Neural crest cell (in vitro differentiated cells): ENCODE measurements at places on chromosomes 1 and 21.

DNA sequence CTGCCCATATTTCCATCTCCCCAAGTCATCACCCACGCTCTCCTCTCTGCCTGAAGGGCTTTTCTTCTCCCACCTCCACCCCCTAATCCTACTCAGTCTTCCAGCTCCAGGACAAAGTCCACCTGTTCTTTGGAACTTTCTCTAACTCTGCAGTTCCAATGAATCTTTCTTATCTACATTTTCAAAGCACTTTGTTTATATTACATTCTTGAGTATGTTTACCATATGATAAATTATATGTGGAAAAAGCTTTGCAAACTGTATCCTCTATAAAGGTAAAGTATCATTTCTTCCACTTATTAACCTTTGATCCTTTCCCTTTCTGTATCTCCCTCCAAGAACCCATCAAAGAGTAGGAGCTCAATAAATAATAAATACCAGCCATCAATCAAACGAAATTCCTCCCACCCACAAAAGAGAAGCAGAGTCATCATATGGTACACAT is 39.7 kb downstream of the TTC13 start:
- no peak for DNase-seq

DNA sequence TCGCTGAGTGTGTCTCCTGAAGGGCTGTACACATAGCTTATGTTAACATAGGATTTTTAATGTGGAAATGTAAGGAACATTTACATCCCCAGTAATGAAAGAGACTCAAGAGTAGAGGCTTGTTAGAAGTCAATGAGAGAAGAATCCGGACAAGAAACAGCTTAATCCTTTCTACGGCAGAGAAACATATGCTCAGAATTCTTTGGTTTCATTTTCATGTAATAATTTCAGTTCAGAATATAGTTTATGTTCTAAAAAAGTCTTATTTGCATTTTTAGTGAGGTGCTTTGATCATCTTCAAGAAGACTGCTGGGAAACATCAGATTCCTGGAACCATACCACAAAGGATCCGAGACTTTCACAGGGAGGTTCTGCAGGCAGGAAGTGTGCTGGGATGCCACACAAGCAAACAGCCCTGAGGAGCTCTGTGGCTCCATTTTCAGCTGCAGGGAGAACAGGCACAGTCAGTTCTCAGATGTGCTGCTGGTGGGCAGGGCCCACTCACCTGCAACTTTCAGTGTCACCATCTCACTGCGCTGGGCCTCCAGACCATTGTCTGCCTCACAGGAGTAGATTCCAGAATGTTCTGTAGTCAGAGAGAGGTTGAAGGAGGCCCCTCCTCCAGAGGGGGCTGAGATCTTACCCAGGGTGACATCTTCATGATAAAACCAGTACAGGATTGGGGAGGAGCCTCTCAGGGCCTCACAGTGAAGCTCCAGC is 28.4 kb downstream of the FCRL5 start:
- no peak for DNase-seq

GRCh38 chr1:183827801-183828200 is 22.9 kb downstream of the RGL1 start:
- DNase-seq = no peak

DNA sequence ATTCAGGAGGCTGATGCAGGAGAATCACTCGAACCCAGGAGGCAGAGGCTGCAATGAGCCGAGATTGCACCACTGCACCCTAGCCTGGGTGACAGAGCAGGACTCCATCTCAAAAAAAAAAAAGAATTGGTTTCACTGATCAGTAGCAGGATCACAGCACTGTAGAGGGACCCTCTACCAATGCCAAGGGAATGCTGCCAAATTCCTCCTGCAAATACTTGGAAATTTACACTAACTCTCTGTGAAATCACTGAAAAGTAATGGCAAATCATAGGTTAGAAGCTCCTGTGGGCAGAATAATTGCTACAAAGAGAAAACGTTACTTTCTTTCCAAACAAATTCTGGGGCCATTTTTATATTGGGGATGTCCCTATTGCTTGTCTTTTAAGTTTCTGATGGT is 6.7 kb upstream of the GPR25 start:
- DNase-seq = no peak

DNA sequence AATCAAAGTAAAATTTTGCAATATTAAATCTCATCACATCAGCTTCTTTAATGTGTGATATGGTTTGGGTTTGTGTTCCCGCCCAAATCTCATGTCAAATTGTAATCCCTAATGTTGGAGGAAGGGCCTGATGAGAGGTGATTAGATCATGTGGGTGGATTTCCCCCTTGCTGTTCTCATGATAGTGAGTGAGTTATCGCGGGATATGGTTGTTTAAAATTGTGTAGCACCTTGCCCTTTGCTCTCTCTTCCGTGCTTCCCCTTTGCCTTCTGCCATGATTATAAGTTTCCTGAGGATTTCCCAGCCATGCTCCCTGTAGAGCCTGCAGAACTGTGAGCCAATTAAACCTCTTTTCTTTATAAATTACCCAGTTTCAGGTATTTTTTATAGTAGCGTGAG is 131.9 kb downstream of the ZNF326 start:
- DNase-seq = no peak

DNA sequence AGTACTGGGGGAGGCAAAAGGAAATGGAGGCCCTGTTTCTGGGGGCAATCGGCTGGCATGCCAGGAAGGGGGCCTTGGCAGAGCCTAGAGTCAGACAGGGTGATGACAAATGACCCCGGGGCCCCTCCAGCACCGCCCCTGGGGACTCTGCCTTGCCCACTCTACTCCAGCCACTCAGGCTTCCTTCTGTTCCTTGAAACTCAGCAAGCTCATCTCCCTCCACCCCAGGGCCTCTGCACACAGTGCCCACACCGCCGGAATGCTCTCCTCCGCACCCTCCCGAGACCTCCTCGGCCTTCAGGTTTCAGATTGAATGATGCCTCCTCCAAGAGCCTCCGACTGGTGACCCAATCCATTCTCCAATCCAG is 122.5 kb upstream of the ZBTB40 start:
- DNase-seq = no peak

GRCh38 chr1:7258589-7259135 is 473.4 kb downstream of the CAMTA1 start:
- no peak for DNase-seq

- DNase-seq = no peak
Measured at GRCh38 chr1:201126832-201127754, at the start of gene ASCL5. Gene ASCL5 (minus strand): TSS chr1:201127184. CDS start chr1:201115372, 11,812 bp downstream.

DNA sequence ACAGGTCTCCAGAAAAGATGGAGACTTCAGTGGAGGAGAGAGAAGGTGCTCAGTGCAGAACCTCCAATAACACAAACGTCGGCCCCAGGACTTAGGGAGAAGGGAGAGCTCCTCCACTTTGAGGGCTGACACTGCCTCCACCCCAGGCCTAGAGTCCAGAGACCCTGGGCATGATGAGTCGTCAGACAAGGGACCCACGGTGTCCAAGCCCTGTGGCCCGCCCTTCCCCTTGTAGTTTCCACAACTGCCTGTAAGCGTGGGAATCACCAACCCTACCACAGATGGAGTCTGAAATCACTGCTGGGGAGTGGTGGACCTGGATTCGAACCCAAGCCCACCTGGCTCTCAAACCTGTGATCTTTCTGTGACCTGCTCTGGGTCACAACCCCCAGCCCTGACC is 281.1 kb downstream of the NPHP4 start:
- no peak for DNase-seq
